ENCODE measurements at places on chromosomes 11 and 22.
A peak's percentile ranks its signal among the peaks of the same experiment; 100 is the strongest.

DNA sequence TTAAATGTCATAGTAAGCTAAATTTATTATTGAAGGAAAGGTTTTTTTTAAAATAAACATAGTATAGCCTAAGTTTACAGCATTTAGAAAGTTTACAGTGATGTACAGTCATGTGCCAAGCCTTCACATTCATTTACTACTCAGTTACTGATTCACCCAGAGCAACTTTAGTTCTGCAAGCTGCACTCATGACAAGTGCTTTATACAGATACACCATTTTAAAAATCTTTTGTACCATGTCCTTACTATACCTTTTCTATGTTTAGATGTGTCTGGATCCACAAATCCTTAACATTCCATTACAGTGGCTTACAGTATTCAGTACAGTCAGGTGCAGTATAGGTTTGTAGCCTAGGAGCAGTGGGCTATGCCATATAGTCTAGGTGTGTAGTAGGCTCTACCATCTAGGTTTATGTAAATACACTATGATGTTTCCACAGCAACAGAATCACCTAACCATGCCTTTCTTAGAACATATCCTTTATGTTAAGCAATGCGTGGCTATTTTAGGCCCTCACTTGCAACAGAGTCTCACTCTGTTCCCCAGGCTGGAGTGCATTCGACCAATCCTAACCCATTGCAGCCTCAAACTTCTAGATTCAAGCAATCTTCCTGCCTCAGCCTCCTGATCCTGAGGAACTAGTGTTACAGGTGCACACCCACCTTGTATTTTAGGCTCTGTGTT is 79.5 kb upstream of the SLC25A18 start:
- DNase-seq: no peak

GRCh38 chr11:71349627-71350026 is 97.2 kb upstream of the SHANK2 start:
- DNase-seq: no peak

GRCh38 chr11:106961518-106961917 is 56.8 kb downstream of the GUCY1A2 start:
- peak; percentile 52 for DNase-seq

GRCh38 chr11:107413352-107413751 is 44.3 kb downstream of the CWF19L2 start:
- no peak for DNase-seq

DNA sequence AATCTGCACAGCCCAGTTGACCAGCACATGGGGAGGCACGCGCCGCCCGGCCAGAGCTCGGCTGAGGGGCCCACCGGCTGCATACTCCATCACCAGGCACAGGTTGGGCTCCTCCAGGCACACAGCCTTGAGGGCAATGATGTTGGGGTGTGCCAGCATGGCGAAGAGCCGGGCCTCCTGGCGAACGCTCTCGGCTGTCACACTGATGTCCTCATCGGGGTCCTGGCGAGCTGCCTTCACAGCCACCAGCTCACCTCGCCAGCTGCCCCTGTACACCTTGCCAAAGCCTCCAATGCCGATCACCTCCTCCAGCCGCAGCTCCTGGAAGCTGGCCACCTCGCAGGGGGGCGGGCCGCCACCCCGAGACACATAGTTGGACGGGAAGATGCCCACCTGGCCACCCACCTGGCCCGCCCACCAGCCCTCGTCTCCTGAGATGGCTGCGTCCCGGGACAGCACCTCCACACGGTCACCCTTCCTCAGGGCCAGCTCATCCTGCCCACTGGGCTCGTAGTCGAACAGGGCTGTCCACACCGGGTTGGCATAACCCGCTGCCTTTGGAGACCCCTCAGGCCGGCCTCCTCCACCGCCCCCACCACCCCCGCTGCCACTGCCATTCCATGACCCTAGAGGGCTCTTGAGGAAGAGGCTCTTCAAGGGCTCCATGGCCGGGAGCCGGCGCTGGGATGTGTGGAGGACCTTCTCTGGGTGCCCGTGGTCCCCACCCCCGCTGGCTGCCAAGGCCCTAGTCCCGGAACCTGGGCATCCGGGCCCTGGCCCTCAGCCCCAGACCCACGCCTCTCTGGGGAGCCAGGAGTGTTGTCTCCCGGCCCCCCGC is 711 bp downstream of the MAP3K11 start:
- DNase-seq: no peak

DNA sequence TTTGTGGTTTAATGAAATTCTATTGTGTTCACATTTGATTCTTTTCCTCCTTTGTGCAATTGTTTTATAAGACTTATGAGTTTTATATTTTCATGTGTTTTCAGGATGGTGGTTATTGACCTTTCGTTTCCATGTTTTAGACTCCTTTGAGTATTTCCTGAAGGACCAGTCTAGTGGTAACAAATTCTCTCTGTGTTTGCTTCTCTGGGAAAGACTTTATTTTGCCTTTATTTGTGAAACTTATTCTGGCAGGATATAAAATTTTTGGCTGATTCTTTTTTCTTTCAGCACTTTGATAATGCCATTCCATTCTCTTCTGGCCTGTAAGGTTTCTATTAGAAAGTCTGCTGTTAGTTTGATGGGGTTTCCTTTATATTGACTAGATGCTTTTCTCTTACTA is 83.5 kb downstream of the ACER3 start:
- DNase-seq: no peak

DNA sequence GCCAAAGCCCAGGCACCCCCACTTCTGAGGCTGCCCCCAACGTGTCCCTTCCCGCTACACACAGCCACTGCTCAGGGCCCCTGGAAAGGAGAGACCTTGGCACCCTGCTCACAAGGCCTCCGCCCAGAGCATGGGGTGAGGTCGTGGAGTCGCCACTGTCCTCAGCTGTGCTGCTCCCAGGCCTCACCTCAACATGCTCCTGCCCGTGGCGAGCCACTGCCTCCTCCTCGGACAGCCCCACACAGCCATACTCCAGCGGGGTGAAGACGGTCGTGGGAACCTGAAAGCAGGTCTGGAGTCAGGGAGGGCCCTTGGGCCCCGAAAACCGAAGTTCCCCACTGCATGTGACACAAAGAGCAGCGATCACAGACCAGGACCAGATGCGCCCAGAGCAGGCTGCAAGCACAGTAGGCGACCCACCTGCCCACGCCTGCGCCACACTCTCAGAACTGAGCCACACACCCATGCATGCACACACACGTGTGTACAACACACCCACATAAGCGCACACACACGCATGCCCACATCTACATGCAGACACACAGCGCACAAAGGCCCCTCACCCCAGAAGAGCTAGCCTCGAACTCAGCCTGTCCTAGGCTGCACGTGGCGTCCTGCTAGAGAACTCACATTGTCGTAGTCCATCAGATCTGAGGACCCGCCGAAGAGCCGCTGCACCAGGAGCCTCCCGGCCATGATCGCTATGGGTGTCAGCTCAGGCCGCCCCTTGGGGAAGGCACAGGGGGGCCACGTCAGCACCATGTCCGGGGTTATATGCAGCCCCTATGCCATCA is 25.5 kb upstream of the GNB1L start:
- peak; percentile 30 for DNase-seq

DNA sequence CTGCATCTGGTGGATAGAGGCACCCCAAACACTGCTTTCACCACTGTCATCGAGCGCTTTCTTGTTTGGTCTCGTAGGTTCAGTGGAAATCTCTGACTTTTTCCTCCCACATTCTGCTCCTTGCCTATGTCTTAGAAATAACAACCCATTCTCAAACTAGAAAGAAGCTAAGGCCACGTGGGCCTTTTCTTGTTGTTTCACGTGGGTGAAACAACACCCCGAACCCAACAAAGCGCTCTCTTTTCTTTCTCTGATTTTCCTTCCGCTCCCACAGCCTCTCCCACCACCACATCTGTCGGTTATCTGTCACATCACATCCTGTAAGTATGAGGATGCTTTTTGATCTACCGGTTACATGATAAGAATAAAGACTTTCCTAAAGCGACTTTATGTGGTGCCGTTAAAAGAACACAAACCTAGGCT is 77.1 kb downstream of the LINC01488 start:
- no peak for DNase-seq

DNA sequence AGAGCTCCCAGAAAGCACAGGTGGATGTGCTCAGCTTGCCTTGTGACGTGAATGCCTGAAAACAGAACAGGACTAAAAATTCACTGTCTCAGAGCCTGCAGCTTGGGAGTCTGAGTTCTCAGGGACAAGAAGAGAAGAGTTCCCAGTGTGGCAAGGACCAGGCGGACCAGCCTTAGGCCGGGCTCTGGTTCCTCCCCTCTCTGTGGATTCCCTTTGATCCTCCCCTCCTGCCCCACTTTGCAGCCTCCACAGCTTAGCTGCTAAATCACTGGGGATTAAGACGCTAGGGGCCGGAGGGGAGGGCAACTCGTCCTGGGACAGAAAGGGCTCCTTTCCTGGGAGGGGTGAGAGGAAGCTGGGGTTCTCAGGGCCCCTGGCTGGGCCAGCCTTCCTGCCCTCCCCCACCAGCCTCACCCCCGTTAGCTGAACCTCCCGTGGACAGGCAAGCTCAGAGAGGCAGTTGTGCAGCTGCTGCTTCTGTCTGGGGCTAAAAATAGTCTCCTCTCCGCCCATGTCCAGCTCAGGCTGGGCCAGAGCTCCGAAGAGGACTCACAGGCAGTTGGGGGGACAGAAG is 29.9 kb upstream of the JAM3 start:
- no peak for DNase-seq

Data from Daoy (cell line).